ENCODE measurements at places on chromosomes 7 and 10.

DNA sequence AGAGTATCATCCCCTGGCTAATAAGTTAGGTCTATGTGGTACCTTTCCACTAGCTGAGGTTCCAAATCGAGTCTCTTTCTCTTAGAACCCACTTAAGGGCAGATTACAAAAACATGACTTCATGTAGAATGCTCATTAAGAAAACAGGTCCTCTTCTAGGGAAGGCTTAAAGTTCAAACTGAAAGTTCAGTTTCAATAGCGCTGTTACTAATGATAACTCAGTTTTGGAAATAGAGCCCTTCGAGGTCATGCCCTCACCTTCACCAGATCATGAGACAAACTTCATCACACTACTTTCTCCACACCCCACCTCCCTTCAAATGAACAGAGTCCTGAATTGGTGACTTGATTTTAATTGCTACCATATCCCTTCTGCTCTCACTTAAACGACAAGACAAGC lies 26.2 kb downstream of the HGF start:
- no peak for DNase-seq

- DNase-seq = no peak
These were observed 364.2 kb downstream of the SUGCT start for GRCh38 chr7:40498924-40499510.

- DNase-seq = no peak
These were observed 19.9 kb downstream of the POLL start for GRCh38 chr10:101568054-101568745.

GRCh38 chr7:1725199-1725690 lies 55.2 kb downstream of the ELFN1 start:
- no peak for DNase-seq

GRCh38 chr10:110279407-110279986 lies 25.2 kb downstream of the SMNDC1 start:
- DNase-seq = peak; percentile 44

- no peak for DNase-seq
These were observed 52.0 kb upstream of the NMT2 start for GRCh38 chr10:15220445-15220844.

DNA sequence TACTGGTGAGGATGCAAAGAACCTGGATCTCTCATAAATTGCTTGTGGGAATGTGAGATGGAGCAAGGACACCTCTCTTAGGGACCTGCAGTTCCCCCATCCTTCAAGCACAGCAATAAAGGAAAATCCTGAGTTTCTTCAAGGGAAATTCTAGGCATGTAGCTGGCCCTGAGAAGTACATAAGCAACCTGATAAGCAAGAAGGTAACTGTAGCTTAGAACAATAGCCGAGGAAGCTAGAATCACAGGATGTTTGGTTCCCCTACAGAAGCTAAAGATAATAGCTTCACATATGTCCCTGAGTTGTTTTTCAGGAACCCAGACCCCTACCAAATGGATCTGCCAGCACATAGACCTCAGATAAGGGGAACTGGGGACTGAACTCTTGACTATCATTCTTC lies 11.6 kb upstream of the UPP1 start:
- no peak for DNase-seq

DNA sequence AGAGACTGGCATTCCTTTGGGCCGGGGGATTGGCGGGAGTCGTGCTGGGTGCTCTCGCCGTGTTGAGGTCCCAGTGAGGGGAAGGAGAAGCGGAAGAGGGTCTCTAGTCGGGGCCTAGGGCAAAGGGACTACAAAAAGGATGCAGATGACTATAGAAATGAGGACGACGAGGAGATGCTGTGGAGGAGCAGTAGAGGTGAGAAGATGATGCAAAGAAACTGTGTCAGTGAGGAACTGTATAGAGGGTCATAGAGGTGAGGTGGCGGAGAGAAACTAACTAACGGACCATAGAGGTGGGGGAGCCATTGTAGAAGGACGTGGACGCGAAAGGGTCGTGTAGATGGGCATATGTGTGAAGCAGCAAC lies 324 bp downstream of the TWNK start:
- DNase-seq = no peak
